A549 treated with CpdA at 1 μM for 4 hours (cell line): ENCODE measurements at places on chromosomes 3 and 15. TPM values are rescaled to one million over a fixed set of nuclear protein-coding genes. Genes with fewer than 3 reads are reported as not detected.

The GATM gene
- 2.0 to 3.1 TPM (median 2.1 TPM) in 5 replicates for total RNA-seq

The SNRPN gene
- total RNA-seq, result 93.5 to 103 TPM (median 99.9 TPM) in 5 replicates

The NEO1 gene
- 29.4 to 35.9 TPM (median 33.3 TPM) in 5 replicates for total RNA-seq

The OXTR gene
- 9.0 to 10.9 TPM (median 9.4 TPM) in 5 replicates for total RNA-seq

The CELF6 gene
- total RNA-seq, result 0.07 to 0.19 TPM (median 0.12 TPM) in 4 of 5 replicates, not detected in the other

The DTWD1 gene
- 13.6 to 18.1 TPM (median 14.2 TPM) in 5 replicates for total RNA-seq

The NKTR gene
- total RNA-seq, result 9.2 to 13.9 TPM (median 11.6 TPM) in 5 replicates

The THRB gene
- total RNA-seq, result 0.99 to 3.1 TPM (median 1.6 TPM) in 5 replicates

The CHSY1 gene
- total RNA-seq, result 20.9 to 29.4 TPM (median 25.1 TPM) in 5 replicates

The ASB7 gene
- total RNA-seq, result 10.5 to 13.1 TPM (median 12.6 TPM) in 5 replicates

The SOX2 gene
- 0.64 to 1.5 TPM (median 1.2 TPM) in 5 replicates for total RNA-seq

The TEX55 gene
- 0.03 TPM in 1 of 5 replicates, not detected in the others for total RNA-seq

The GUCA1C gene
- total RNA-seq, result not detected in 5 replicates

The RSRC1 gene
- 26.2 to 39.0 TPM (median 27.8 TPM) in 5 replicates for total RNA-seq

The TF gene
- 0.51 to 4.1 TPM (median 0.87 TPM) in 5 replicates for total RNA-seq

The CXCR6 gene
- not detected in 5 replicates for total RNA-seq

The FAM81A gene
- total RNA-seq, result 11.0 to 14.6 TPM (median 13.6 TPM) in 5 replicates

The CCDC9B gene
- 14.7 to 20.5 TPM (median 17.0 TPM) in 5 replicates for total RNA-seq

The CD80 gene
- total RNA-seq, result not detected in 5 replicates

The CDC25A gene
- total RNA-seq, result 9.1 to 11.3 TPM (median 9.8 TPM) in 5 replicates

The TGM5 gene
- total RNA-seq, result not detected in 5 replicates

The C2CD4B gene
- 0.03 to 0.13 TPM in 2 of 5 replicates, not detected in the others for total RNA-seq

The RTP4 gene
- total RNA-seq, result not detected in 5 replicates

The KIF9 gene
- 18.4 to 22.2 TPM (median 19.6 TPM) in 5 replicates for total RNA-seq

The GHSR gene
- not detected in 5 replicates for total RNA-seq

The NMNAT3 gene
- total RNA-seq, result 0.96 to 1.8 TPM (median 1.4 TPM) in 5 replicates

The RHOV gene
- 4.1 to 7.3 TPM (median 5.8 TPM) in 5 replicates for total RNA-seq

The PCOLCE2 gene
- 26.5 to 38.8 TPM (median 32.5 TPM) in 5 replicates for total RNA-seq

The CCR9 gene
- not detected in 5 replicates for total RNA-seq

The LRRC31 gene
- total RNA-seq, result 0.02 TPM in 1 of 5 replicates, not detected in the others

The AQP9 gene
- total RNA-seq, result not detected in 5 replicates

The CHRFAM7A gene
- total RNA-seq, result 3.8 to 7.0 TPM (median 5.1 TPM) in 5 replicates

The DHFR2 gene
- total RNA-seq, result 2.8 to 3.8 TPM (median 3.1 TPM) in 5 replicates

The CEMIP gene
- total RNA-seq, result 2.2 to 3.0 TPM (median 2.4 TPM) in 5 replicates

The GOLGA8M gene
- not detected in 5 replicates for total RNA-seq

The USP4 gene
- total RNA-seq, result 11.3 to 14.8 TPM (median 13.9 TPM) in 5 replicates

The PTPRG gene
- total RNA-seq, result 1.9 to 2.7 TPM (median 2.6 TPM) in 5 replicates

The SLC12A1 gene
- total RNA-seq, result not detected in 5 replicates

The NUP210 gene
- total RNA-seq, result 31.7 to 40.3 TPM (median 38.3 TPM) in 5 replicates

The HDC gene
- total RNA-seq, result 0.07 to 0.16 TPM (median 0.10 TPM) in 3 of 5 replicates, not detected in the others

The RBP2 gene
- total RNA-seq, result not detected in 5 replicates

The TMPRSS7 gene
- 0.05 to 0.08 TPM (median 0.07 TPM) in 3 of 5 replicates, not detected in the others for total RNA-seq
